ENCODE measurements at places on chromosomes 3 and 15.

GRCh38 chr3:20066850-20067617, 26.8 kb downstream of the KAT2B start:
- DNase-seq: no peak

DNA sequence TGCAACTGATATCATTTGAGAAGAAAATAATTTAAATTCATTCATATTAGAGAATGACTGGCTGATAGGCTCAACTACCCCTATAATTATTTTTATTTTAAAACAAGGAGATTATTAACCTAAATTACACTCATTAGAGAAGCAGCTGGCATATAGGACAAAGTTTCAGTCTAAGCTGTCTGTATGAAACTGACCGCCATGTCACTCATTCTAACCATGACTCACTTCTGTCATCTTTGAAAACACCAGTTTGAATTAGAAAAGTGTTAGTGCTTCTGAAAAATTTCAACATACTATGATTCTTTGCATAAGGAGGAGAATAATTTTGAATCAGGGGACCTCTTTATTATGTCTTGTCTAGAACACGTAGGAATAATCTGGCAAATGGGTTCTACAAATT, 1058.5 kb downstream of the ROBO2 start:
- no peak for DNase-seq

- no peak for DNase-seq
Observed at GRCh38 chr3:128825117-128825725, 54.2 kb upstream of the ACAD9 start.

GRCh38 chr3:128182656-128183055, 29.4 kb downstream of the EEFSEC start:
- no peak for DNase-seq

DNA sequence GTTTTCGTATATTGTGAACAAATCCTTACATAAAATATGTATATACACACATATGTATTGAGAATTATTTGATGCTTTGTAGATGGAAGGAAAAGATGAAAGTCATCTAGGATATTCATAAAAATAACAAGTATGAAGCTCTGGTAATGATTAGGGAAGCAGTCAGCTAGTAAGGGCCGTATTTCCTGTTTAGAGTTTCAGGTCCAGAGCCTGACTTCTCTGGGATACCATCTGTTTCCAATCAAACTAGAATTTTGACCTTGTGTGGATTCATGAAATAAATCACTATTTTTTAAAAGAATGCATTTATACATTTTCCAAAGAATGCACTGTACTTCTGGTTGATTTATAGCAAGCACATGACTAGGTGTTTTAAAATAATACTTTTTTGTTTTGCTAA, 156.1 kb upstream of the CGNL1 start:
- DNase-seq: no peak

DNA sequence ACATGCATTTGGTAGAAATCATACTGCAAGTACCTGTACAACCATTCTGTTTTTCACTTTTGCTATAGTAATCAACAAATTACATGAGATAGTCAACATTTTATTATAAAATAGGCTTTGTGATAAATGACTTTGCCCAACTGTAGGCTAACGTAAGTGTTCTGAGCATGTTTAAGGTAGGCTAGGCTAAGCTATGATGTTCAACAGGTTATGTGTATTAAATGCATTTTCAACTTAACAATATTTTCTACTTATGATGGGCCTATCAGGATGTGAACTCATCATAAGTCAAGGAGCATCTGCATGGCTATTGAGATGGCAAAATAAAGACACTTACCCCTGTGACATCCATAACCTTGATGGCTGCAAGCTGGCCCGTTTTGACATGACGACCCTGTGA, 201.3 kb upstream of the SLC2A2 start:
- no peak for DNase-seq

- DNase-seq: no peak
Observed at GRCh38 chr3:138046955-138047354, 37.0 kb downstream of the CLDN18 start.

DNA sequence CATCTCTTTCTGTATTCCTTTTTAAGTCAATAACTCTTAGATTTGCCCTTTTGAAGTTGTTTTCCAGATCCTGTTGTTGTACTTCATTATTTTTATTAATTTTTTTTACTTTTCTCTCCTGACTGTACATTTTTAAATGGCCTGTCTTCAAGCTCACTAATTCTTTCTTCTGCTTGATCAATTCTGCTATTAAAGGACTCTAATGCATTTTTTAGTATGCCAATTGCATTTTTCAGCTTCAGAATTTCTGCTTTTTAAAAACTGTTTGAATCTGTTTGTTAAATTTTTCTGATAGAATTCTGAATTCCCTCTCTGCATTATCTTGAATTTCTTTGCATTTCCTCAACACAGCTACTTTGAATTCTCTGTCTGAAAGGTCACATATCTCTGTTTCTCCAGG, 5.6 kb downstream of the OR5K4 start:
- DNase-seq: no peak

DNA sequence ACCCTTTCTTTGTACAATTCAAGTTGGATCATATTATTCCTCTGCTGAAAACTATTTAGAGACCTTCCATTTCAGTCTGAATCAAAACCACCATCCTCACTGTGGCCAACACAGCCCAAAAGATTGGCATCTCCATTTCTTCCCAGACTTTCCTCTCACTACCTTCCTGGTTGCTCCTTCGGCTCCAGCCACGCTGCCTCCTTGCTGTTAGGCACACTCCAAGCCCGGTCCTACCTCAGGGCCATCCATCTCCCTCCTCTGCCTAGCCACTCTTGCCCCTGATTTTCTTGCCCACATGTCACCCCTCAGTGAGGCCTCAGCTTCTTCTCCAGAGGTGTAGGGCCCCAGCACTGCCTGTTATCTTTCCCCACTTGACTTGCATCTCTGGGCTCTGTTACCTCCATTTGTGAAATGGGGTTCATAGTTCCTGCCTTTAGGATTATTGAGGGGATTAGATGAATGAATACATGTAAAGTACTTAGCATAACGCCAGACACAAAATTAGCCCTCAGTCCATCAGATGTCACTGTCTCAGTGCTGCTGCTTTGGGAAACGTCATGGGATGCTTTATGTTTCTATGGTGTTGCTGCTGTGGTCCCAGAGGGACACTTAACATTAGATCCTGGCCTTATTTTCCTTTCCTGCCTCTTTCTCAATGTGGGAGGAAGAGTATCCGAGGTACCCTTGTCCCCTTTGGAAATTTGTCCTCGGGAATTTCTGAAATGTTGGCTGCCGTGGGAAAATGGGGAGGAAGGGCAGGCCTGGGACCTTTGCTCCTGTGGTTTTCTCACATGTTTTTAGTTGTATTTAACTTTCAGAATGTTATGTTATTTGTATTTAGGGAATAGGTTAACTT, 31.3 kb downstream of the SNRK start:
- no peak for DNase-seq

DNA sequence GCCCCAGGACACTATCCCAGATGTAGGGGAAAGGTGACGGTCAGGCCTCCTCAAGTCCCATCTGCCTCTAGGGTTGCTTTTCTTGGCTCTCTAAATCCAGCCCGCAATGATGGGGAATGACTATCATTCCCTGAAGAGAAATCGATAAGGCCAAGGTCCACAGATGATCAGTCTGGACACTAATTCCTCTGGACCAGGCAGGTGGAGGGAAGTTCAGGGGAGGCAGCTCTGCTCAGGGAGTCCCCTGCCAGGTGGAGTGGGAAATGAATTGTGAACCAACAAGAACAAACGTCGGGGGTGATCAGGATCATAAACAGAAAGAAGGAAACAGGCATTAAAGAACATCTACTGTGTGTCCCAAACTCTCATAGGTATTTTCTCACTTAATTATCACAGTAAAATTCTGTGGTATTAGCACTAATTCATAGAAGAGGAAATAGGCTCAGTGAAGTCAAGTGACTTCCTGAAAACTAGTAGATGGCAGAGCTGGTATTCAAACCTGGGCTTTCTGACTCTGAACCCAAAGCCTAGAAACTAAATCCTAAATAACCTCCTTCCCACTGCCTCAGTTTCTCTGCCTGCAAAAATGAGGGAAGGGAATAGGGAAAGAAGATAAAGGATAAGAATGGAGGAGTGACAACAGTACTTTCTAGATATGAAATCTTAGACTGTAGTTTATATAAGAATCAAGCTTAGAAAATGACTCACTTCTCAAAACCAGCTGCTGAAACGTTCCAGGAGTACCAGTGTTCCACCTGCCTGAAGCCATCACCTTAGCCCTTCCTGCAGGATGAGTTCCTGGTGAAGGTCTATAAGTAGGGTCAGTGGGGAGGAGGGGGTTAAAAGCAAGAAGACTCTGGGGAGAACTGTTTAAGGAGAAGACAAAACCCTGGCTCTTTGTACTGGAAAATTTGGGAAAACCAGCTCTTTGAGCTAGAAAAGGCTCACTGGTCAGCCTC, 7.5 kb downstream of the BMF start:
- DNase-seq: no peak

DNA sequence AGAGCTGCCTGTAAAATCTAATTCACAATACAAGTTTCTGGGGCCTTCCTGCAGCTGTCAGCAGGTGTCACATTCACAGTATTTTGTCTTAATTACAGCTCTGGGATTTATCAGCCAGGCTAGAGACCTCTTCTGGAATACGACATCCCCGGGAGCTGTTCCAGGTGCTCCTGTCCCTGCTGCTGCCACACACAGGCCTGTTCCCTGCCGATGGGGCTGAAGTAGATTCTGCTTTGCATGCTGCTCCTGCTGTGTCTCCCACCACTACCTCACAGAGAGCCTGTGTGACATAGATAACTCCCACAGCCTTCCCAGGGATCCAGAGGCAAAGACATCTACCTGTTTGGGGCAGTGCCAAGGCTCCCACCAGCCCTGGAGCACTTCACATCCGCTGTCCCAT, 20.4 kb downstream of the COLQ start:
- DNase-seq: no peak

- DNase-seq: no peak
Observed at GRCh38 chr3:184910664-184911063, 98.7 kb downstream of the VPS8 start.

DNA sequence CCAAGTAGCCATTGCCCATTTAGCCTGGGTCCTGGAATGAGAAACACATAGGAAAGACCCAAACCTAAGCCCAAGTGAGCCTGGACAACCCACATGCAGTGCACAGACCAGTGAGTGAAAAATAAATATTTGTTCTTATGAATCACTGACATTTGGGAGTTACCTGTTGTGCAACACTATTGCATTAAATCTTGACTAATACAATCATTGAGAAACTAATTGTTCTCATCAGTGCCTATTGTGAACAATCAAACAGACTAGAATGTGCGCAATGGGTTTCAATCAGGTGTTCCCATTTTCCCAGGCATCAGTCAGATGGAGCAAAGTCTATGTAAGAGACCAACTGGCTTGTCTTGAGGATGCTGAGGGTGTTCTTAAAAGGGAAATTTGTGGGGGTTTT, 54.7 kb upstream of the CNOT10 start:
- DNase-seq: no peak

GRCh38 chr15:39244776-39245175, 336.1 kb upstream of the THBS1 start:
- DNase-seq: no peak

- no peak for DNase-seq
Observed at GRCh38 chr3:28940994-28941393, 339.9 kb upstream of the RBMS3 start.

DNA sequence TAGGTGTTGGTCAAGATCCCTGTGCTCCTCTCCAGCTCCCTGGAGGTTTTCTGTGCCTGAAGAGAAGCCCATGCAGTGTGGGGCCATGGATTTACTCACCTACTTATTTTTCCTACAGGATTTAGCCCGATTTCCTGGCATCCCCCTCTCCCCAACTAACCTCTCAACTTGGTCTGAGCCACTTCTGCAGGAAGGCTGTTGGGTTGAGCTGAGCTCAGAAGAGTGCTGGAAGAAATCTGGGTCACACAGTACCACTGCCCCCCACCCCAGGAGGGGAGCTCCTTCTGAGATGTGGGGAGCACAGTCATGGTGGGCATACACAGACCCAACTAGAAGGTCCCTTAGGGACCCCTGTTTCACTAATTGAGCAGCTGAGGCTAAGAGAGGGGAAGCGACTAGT, 34.4 kb upstream of the SLCO2A1 start:
- DNase-seq: no peak

DNA sequence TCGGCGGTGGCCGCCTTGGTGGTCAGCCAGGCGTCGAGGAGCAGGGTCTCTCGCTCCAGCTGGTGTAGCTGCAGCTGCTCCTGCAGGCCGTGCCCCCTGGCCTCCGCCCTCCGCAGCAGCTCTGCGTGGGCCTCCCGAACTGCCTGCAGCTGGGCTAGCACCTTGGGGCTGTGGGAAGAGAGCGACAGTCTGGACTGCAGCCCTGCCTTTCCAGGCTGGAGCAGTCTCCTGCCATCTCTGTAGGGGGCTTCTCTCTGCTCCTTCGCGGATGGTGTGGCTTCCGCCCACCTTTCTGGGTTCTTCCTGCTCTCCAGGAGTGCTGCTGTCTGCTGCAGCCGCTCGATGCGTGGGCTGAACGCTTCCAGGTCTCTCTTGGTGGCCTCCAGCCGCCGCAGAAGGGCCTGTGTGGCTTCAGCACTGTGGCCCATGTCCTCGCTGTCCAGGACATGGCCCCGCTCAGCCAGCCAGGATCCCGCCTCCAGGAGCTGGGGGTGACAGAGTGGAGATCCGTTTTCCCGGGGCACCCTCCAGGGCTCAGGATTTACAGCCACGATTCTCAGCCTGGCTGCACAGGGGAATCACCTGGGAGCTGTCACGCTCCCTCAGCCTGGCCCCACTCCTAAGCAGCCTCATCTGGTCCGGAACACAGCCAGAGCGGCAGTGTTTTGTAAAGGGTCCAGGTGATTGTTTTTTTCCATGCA, 16.8 kb downstream of the PLA2G4B start:
- no peak for DNase-seq

- no peak for DNase-seq
Observed at GRCh38 chr3:3429841-3430240, 250.3 kb upstream of the CRBN start.

DNA sequence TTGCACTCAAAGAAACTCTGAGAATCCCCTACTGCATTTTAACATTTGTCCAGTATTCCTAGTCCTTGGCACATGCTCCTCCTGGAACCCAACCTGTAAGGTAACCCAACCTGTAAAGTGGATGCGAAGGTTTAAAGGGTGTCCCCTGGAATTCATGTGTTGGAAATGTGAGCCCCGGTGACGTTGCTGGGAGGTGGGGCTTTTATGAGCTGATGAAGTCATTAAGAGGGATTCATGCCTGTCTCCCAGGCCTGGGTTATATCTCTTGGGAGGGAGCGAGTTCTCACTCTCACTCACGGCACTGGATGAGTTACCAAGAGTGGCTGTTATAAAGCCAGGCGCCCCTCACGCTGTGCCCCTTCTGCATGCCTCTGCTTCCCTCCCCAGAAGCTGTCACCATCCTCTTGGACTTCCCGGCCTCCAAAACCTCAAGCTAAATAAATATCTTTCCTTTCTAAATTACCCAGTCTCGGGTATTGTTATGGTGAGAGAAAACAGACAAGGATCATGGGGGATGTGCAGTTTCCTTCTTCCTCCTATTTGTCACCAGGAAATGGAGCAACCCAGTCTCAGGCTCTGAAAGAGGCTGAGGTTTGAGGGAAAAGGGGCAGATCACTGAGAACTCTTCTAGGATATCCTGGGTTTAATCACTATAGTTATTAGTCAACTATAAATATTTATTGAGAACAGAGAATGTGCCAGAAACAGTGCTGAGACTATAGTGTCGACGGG, 7.6 kb downstream of the XXYLT1 start:
- no peak for DNase-seq

- no peak for DNase-seq
Observed at GRCh38 chr3:127033786-127034185, 50.9 kb downstream of the PLXNA1 start.
